Stimulated activated CD8-positive, alpha-beta memory T cell treated with anti-CD3 and anti-CD28 coated beads, Interleukin-4, amount 100 ng/mL, for 4 hours (primary cell): ENCODE measurements at places on chromosomes 11 and 22.

DNA sequence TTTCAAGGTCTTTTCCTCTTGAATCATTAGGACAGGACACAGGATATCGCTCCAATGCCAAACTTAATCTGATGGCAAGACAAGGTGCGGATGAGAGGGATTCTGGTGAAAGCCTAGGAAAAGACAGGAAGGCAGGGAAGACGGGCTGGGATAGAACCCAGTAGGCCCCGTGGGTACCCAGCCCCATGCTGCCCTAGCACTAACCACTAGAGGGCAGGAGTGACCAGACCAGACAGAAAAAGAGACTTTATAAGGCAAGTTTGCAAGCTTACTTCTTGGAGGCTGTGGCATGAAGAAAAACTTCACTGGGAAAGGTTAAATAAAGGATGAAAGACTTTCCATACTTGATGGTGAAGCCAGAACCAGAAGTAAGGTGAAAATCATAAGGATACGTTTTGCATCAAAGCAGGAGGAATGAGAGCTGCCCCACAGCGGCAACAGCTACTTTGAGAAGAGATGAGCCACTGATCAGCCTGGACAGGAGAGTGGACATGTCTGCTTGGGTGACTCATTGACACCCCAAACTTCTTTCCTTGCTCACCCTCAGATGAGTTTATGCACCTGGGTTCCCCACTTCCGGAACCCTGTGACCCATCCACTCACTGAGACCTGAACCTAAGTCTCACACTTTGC lies 39.8 kb downstream of the SYN3 start:
- DNase-seq: no peak

DNA sequence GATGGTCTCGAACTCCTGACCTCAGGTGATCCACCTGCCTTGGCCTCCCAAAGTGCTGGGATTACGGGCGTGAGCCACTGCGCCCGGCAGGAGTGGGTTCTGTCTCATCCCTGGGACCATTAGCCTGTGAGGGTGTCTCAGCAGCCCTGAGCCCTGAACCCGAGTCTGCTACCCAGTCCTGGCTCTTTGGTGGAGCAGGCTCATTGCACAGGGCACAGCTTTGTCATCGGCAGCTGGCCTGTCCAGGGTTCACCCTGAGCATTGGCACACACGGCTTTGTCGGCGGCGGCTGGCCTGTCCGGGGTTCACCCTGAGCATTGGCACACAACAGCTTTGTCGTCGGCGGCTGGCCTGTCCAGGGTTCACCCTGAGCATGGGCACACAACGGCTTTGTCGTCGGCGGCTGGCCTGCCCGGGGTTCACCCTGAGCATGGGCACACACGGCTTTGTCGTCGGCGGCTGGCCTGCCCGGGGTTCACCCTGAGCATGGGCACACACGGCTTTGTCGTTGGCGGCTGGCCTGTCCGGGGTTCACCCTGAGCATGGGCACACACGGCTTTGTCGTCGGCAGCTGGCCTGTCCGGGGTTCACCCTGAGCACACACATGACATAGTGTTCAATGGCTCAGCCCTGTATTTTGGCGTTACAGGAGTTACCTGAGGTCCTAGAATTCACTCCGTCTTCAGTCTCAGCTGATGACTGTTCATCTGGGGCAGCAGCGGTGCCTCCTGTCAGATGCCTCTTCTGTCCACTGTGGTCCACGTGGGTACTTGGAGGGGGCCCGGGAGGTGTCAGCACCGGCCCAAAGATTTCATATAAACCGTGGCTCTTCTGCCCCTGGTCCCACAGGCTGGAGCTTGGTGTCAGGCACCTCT lies 1082.5 kb downstream of the BRD1 start:
- DNase-seq: no peak

DNA sequence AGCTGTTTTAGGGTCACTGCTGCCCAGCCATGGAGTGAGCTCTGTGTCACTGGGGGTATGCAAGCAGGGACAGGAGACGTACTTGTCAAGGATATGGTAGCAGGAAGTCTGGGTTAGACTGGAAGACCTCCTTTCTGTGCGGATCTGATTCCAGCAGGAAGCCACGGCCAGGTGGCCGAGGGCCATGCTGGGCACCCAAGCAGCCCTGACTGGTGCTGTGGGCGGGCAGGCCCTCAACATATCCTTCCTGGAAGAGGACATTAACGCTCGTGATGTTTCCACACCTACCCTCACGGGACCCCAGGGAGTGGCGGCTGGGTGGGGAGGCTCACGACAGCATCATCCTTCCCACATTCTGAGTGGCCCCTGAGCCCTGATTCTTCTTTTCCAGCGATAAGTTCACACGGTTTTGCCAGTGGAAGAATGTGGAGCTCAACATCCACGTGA lies 8.7 kb upstream of the ANKRD13D start:
- DNase-seq: no peak

GRCh38 chr11:76678321-76678720 lies 7.8 kb upstream of the LRRC32 start:
- no peak for DNase-seq

DNA sequence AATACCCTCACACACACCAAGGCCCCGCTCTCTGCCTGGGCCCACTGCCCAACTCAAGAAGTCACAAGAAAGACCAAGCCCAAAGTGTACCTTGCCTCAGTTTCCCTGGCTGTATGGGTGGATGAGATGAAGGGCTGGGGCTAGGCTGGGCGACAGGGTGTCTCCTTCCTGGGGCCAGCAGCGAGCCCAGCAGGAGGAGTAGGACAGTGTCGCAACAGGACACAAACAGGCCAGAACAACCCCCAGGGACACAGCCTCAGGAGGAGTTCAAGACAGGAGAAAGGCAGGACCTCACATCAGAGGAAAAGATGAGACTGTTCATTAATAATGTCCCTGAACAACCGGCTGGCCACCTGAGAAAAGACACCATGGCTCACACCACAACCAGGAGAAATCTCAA lies 13.3 kb downstream of the CSNK1E start:
- DNase-seq: no peak

DNA sequence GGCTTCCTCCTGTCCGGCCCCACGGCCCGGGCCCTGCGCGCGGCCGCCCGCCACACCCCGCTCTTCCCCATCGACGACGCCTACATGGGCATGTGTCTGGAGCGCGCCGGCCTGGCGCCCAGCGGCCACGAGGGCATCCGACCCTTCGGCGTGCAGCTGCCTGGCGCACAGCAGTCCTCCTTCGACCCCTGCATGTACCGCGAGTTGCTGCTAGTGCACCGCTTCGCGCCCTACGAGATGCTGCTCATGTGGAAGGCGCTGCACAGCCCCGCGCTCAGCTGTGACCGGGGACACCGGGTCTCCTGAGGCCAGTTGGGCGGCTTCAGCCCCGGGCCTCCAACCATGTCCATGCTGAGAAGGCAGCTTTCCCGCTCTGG lies 6.2 kb downstream of the B3GNT6 start:
- no peak for DNase-seq

- DNase-seq: no peak
These were observed 59.7 kb upstream of the KCNQ1OT1 start for GRCh38 chr11:2759228-2760195.

- no peak for DNase-seq
These were observed 42.5 kb downstream of the SFI1 start for GRCh38 chr22:31538815-31539214.

DNA sequence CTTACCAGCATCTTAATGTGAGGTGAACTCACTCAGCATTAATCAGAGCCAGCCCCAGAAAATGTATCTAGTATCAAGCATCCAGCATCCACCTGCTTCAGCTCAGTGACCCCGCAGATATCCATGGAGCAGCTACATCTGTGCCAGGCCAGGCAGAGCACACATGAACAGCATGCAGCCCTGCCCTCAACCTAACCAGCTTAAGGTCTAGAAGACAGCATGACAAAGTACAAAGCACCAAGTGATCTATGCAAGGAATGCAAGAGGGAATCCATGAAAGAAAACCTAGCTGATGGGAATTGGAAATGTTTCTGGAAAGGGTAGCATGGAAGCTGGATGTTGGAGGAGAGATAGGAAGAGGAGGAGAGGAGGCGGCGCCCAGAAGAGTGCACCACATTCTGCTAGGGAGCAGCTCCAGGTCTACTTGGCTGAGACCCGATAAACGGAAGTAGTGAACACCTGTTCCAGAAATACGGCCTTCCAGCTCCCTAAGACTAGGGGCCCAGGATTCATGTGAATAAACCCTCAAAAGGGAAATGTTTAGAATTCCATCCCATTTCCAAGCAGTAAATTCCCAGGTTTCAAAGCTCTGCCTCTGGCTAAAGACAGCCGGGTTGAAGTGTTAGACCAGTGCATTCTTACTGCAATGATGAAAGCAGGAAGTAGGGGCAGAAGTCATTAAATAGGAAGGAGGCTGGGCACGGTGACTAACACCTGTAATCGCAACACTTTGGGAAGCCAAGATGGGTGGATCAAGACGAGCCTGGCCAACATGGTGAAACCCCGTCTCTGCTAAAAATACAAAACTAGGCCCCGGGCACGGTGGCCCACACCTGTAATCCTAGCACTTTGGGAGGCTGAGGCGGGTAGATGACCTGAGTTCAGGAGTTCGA lies 23.5 kb upstream of the L3MBTL2 start:
- DNase-seq: no peak

DNA sequence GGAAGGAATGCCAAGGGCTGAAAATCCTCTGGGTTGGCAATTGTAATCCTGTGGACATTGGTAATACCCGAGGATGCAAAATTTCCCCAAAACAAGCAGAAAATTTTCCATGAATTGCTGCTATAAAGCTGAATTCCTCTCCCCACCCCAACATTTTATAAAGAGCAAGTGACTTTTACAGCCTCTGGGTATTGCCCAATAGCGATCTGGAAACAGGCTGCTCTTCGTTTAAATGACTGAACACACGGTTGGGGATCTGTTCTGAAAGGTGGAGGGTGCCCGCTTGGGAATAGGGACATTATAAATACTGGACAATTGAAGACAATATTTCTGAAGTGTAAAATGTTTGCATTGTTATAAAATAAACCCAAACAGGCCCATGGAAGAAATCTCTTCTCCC lies 20.6 kb downstream of the EHF start:
- no peak for DNase-seq

DNA sequence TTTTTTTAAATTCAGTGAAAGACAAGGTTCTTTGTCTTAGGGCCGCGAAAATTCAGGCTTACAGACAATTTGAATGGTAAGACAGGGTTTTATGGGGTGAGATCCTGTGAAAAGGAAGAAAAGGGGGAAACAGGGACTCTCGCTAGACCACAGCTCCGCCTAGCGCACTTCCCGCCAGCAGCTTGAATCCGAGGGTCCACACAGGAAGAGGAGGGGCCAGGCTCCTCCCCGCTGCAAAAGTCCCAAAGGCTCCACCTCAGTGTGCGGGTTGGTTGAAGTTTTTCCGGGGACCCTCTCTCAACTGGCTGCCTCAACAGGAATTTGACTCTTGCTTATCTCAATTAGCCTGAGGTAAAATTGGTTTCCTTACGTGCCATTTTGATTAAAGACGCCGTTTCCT lies 950.9 kb upstream of the CNTN5 start:
- DNase-seq: no peak

DNA sequence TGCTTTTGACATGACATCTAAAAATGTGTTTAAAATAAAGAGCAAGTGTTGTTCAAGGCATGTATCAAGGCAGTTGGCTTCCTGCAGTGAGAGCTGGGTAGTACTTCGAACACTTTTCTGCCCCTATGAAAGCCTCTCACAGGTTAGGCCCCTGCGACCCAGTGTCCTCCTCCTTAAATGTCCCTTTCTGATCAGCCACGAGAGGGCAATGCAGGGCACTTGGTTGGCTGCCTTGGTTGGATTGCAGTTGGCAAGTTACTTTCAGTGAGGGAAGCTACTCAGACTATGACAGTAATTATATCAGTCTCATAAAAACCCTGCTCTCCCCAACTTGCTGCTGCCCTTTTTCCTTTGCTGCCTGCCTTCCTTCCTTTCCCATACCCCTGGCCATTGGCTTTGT lies 743.8 kb downstream of the NTM start:
- DNase-seq: no peak

- no peak for DNase-seq
These were observed 129.1 kb downstream of the DCDC1 start for GRCh38 chr11:31240340-31240904.

- DNase-seq: no peak
These were observed 160.1 kb downstream of the CASP12 start for GRCh38 chr11:104738208-104738607.

DNA sequence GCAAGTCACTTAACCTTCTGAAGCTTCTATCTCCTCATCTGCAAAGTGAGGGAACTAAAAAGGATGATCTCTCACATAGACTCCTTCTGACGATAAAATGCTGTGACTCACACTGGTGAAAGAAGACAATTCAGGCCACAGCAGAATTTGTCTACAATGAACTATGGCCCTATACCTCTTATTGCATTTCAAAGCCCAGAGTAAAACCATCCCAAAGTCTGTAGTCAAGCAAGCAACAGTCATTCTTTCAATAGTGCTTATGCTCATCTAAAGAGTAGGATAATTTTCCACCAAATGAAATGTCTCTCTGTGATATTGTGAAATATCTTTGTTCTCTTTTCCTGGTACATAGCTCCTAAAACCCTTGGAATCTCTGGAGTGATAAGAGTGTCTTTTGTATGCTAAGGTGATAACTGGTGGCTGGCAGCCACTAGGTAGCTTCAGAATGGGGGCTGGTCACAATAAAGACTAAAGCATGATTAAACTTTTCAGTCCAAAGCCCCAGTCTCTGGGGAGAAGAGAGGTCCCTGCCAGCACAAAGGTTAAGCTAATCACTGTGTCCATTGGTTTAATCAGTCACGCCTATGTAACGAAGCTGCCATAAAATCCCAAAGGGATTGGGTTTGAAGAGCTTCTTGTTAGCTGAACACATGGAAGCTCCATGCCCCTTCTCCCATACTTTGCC lies 30.8 kb downstream of the SYTL2 start:
- no peak for DNase-seq

DNA sequence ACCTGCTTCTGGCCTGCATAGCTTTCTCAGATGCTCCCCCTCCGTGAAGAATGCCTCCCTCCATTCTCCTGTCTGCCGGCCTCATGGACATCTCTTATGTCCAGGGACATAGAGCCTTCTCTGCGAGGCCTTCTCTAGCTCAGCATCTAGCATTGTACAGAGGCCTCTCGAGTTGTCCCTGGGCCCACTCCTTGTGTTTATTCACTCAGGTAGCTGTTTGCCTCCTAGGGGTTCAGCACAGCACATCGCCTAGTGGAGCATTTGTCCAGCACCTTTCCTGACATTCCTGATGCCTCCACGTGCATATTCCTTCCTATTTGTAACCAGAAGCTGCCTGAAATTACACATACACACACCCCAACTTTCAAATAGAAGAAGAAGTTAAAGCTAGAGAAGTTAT lies 101.3 kb downstream of the TBC1D22A start:
- no peak for DNase-seq

DNA sequence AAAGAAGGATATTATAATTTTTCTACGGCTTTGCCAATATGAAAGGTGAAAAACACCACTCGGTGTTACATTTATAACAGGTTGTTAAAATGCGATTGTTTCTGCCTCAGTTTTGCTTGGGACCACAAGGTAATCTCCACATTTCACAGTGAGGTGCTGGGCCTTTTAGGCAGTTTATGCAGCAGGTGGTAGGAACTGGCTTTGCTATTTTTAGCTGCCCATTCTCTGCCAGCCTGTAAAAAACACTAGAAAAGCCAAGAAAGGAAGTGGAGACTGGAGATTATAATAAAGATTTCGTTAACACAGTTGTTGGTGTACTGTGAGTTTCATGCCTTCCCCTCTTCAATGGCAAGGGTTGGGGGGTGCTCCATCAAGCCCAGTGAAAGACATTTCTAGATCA lies 8.0 kb upstream of the MRPL16 start:
- DNase-seq: no peak
